ENCODE measurements at places on chromosomes 7 and 10.
A peak's percentile ranks its signal among the peaks of the same experiment; 100 is the strongest.

GRCh38 chr10:102604439-102604841 is 39.8 kb upstream of the TRIM8 start:
- DNase-seq, result no peak

- DNase-seq, result peak; percentile 4
These were observed 160.2 kb downstream of the JAZF1 start for GRCh38 chr7:28020302-28020940.

DNA sequence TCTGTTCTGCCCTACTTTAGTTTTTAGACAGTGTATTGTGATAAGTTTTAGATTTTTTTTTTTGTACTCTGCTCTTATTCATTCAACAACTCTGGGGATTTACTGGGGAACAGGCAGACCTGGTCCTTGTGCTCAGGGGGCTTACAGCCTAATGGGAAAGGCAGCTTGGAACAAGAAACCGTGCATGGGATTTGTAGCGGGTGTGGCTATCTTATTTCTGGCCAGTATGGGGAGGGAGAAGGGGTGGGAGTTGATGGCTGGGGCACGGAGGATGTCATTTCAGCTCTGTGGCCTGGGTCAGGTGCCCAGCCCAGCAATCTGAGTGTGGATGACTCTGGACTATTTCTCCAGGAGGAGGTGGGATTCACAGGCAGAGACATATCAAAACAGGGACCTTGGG is 47.0 kb downstream of the GRK5 start:
- DNase-seq, result no peak

DNA sequence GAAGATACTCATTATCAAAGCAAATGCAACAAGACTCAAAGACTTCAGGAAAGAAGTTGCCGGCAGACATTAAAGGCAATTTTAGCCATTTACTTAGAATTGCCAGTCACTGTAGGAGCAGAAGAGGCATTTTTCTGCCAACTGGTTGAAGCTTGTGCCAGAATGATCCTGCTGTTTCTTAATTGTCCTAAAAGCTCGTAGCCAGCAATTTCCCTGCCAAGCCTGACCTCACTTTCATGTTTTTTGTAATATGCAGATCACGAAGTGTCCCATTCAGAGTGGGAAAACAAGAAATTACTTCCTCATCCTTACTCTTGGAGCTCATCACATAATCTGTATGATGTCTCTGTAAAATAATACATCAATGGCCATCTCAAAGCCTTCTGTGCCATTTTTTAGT is 130.9 kb upstream of the ANKRD1 start:
- DNase-seq, result no peak

GRCh38 chr10:95880704-95881103 is 27.1 kb upstream of the CC2D2B start:
- no peak for DNase-seq

DNA sequence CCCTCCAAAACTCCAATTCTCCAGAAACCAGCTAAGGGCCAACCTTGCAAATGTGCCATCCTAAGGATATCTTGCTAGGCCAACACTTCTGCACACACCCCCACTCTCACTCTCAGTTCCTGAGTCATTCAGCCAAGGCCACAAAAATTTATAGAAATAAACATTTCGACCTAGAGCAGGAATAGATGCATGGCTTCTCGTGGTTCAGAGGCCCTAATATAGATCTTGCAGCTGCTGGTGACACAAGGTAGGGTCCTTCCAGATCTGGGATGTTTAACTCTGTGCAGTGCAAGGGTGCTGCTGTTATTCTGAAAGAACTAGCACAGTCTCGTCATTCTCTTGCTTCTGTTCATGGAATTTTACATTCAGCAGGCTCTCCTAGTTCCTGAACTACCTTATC is 369.3 kb downstream of the CALN1 start:
- DNase-seq, result no peak

DNA sequence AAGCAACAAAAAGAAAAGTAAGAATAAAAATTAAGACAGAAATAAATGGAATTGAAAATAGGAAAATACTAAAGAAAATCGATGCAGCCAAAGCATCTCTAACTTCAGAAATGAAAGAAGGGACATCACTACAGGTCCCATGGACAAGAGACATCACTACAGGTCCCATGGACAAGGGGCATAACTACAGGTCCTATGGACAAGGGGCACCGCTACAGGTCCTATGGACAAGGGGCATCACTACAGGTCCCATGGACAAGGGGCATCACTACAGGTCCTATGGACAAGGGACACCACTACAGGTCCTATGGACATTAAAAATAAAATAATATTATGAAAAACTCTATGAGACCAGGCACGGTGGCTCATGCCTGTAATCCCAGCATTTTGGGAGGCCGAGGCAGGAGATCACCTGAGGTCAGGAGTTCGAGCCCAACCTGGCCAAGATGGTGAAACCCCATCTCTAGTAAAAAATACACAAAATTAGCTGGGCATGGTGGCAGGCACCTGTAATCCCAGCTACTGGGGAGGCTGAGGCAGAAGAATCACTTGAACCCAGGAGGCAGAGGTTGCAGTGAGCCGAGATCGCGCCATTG is 101.0 kb upstream of the DNAAF5 start:
- no peak for DNase-seq
